ENCODE measurements at places on chromosomes 11 and 22.
A peak's percentile ranks its signal among the peaks of the same experiment; 100 is the strongest.

DNA sequence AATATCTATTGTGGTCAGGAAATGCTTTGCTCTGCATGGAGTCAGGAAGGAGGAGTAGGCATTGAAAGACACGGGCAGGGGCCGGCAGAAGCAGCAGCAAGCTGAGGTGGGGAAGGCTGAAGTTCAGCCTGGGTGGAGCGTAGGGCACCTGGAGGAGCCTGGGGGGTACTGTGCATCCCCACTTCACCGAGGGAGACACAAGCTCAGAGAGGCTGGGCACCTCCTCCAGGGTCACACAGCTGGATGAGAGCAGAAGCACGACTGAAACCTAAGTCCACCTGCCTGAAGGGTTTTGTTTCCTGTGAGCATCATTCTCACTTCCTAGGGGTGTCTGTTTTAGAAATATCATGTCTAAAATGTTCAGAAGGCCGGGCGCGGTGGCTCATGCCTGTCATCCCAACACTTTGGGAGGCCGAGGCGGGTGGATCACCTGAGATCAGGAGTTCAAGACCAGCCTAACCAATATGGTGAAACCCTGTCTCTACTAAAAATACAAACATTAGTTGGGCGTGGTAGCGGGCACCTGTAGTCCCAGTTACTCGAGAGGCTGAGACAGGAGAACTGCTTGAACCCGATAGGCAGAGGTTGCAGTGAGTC, 138.3 kb downstream of the MPPED1 start:
- DNase-seq: no peak

GRCh38 chr22:44975427-44976262, 34.2 kb downstream of the PHF21B start:
- peak; percentile 90 for DNase-seq

DNA sequence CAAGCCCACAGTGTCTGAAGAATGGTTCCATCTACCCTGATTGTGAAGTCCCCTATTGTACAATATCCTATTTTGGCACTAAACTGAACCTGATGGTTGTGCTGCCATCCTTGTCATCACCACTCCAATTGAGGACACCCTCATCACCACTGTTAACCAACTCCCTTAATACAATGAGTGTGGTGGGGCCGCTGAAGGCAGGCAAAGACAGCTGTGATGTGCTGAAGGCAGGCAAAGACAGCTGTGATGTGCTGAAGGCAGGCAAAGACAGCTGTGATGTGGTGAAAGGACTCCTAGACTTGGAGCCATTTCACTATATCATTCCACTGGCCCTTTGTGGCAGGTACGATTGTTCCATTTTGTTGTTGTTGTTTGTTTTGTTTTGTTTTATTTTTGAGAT, 481.6 kb downstream of the SOX6 start:
- no peak for DNase-seq

DNA sequence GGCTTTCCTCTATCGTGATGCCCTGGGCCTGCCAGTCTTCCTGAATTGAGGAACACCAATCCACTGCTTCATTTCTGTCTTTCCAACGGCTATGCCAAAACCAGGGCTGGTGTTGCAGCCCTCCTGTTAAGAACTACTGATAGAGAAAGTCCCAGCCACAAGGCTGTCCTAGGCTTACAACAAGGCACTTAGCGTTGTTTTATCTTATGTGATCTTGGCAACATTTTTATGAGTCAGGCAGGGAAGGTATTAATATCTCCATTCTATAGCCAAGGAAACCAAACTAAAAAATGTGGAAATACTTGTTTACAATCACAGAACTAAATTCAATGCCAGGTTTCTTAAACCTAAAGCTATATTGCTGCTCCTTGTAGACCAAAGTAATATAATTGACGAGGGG, 89.9 kb upstream of the AMOTL1 start:
- DNase-seq: no peak

DNA sequence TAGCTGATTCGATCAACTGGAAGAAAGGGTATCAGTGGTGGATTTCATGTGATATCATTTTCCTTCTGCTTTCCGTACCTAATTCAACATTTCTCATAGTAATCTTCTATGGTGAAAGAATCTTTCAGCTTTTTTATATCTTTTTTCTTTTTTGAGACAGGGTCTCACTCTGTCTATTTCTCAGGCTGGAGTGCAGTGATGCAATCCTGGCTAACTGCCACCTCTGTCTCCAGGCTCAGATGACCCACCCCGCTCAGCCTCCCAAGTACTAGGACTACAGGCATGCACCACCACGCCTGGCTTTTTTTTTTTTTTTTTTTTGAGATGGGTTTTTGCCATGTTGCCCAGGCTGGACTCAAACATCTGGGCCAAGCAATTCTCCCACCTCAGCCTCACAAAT, 18.6 kb upstream of the CHORDC1 start:
- DNase-seq: no peak

- no peak for DNase-seq
Observed at GRCh38 chr22:40469181-40469580, 98.8 kb downstream of the SGSM3 start.

DNA sequence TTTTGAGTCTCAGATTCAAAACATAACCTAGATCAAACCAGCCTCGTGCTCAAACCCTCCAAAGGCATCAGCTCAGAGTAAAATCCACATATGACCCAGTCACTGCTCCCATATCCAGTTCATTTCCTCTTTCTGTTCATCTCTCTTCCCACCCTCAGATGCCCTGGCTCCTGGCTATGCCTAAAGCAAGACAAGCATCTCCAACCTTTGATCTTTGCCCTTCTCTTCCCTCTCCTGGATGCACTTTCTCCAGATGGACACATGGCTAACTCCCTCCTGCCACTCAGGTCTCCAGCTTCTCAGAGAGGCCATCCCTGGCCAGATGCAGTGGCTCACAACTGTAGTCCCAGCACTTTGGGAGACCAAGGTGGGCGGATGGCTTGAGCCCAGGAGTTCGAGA, 14.3 kb upstream of the CREB3L1 start:
- DNase-seq: no peak

- no peak for DNase-seq
Observed at GRCh38 chr11:73197348-73197747, 20.7 kb upstream of the P2RY2 start.

- DNase-seq: no peak
Observed at GRCh38 chr11:8294251-8294935, 30.7 kb upstream of the LMO1 start.

DNA sequence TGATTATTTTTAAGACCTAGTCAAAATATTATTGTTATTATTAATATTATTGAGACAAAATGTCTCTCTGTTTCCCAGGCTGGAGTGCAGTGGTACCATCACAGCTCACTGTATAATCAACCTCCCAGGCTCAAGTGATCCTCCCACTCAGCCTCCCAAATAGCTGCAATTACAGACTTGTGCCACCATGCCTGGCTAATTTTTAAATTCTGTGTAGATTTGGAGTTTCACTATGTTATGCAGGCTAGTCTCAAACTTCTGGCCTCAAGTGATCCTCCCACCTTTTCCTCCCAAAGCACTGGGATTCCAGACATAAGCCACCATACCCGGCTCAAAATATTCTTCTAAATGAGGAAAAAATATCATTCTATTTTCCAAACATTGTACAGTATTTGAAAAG, 37.0 kb downstream of the SLC36A4 start:
- no peak for DNase-seq

- no peak for DNase-seq
Observed at GRCh38 chr22:43050995-43051394, 36.0 kb upstream of the PACSIN2 start.

GRCh38 chr11:43830928-43831440, 49.6 kb upstream of the ALKBH3 start:
- peak; percentile 98 for DNase-seq

- DNase-seq: no peak
Observed at GRCh38 chr11:46251954-46252353, 25.5 kb upstream of the CREB3L1 start.
